ENCODE measurements at places on chromosomes 2 and 18.

- no peak for DNase-seq
These were observed 27.3 kb downstream of the KCNF1 start for GRCh38 chr2:10939058-10939457.

GRCh38 chr2:146837857-146838256 lies 1007.0 kb upstream of the ACVR2A start:
- DNase-seq: no peak

GRCh38 chr2:146189541-146189940 lies 1655.3 kb upstream of the ACVR2A start:
- DNase-seq: no peak

GRCh38 chr2:170969872-170970496 lies 40.9 kb downstream of the GORASP2 start:
- no peak for DNase-seq
